WTC11 (cell line): ENCODE measurements at places on chromosomes 3 and 15. TPM values are rescaled to one million over a fixed set of nuclear protein-coding genes. Genes with fewer than 3 reads are reported as not detected.

DAZL gene
- 3.3 to 4.3 TPM (median 3.9 TPM) in 3 replicates for total RNA-seq

DNA sequence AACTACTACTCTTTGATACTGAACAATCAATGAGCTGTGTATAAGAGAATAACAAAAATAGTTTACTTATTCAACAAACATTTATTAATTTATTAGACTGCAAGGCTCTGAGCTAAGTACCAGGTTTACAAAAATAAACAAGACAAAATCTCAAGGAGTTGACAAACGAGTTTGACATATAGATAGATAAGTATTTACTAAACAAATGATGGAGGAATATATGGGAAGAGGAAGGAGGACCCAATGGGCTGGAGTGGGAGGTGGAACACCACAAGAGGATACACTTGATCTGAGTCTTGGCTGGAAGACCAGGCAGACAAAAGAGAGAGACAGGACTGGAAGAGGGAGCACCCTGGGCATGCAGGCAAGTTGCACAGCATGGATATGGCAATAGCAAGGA lies 47.5 kb upstream of the FSIP1 start:
- H3K4me1 ChIP-seq = peaks cover 50% of the 10 kb centered on the region
- H3K4me3 ChIP-seq = no peak overlapping the region
- DNase-seq = no peak
- H3K36me3 ChIP-seq = peaks cover 3% of the 10 kb centered on the region; the same call in 1 of the 2 replicates
- H3K27ac ChIP-seq = peak overlapping the region; percentile 12; the same call in 1 of the 2 replicates
- H3K27me3 ChIP-seq = no peaks in the 10 kb centered on the region

DNA sequence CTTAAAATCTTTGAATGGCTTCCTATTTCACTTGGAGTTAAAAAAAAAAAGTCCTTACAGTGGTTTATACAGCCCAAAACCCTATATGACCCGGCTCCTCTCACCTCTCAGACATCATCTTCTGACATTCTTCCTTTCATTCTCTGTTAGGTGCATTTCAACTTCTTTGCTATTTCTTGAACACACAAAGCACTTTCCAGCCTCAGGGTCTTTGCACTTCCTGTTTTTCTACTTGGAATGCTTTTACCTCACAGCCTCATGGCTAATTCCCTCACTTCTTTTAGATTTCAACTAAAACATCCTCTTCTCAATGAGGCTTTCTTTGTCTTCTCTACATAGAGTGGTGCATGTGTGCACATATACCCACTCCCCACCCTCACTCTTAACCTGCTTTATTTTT lies 91.0 kb upstream of the MB21D2 start:
- no peaks in the 10 kb centered on the region for H3K27me3 ChIP-seq
- H3K4me3 ChIP-seq = no peak overlapping the region
- H3K27ac ChIP-seq = no peak overlapping the region
- peaks cover 22% of the 10 kb centered on the region for H3K36me3 ChIP-seq
- H3K4me1 ChIP-seq = peaks cover 15% of the 10 kb centered on the region

GRCh38 chr3:26624209-26624765 lies 1.7 kb downstream of the LRRC3B start:
- H3K36me3 ChIP-seq = no peaks in the 10 kb centered on the region
- H3K4me3 ChIP-seq = peak overlapping the region; percentile 95
- H3K27ac ChIP-seq = no peak overlapping the region
- peaks cover 81% of the 10 kb centered on the region for H3K27me3 ChIP-seq
- peak; percentile 66 for DNase-seq

PRSS50 gene
- 0.70 to 1.4 TPM (median 1.2 TPM) in 3 replicates for total RNA-seq

DNA sequence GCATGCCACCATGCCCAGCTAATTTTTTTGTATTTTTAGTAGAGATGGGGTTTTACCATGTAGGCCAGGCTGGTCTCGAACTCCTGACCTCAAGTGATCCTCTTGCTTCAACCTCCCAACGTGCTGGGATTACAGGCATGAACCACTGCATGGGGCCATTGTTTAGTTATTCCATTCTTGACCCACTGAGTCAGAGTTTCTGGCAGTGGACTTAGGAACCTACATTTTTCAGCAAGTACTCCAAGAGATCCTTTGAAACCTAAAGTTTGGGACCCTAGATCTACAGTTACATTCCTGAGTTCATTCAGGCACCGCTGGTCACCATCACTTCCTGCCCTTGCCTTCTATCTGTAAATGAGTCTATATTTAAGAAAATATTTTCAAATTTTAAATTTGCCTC lies 1.4 kb upstream of the TNFSF10 start:
- H3K27ac ChIP-seq = no peak overlapping the region
- H3K4me1 ChIP-seq = peaks cover 13% of the 10 kb centered on the region
- H3K36me3 ChIP-seq = no peaks in the 10 kb centered on the region

DNA sequence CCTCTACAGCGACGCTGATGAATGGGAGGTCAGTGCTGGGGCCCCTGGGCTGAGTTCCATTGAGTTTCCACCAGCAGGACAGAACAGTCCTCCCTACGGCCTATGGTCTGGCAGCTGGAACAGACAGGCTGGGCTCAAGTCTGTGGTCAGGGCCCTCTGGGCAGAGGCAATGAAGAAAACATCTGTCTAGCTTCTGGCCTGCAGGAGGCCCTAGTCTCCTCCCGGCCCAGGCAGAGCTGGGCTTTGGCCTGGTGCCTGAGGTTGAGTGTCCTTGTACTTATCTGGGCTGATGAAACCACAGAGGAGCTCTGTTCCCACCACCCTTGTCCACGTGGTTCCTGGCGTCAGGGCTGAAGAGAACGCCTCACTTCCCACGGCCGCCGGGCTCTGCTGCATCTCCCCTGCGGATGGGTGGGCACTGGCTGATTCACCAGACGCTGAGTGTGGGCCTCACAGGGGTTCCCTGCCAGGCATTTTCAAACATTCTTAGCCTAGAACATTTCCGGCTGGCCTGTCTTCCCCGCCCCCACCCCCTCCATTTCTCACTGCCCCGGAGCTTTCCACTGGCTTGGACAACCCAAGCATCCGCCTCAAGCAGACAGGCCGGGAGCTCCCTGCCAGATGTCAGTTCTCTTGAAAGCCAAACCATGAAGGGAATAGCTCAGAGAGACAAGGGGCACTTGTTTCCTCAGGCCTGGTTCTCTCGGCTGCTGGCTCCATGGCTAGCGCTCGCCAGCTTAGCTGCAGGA lies 20.3 kb downstream of the PPCDC start:
- peaks cover 18% of the 10 kb centered on the region for H3K36me3 ChIP-seq
- no peak for DNase-seq
- H3K4me3 ChIP-seq = no peak overlapping the region
- H3K27me3 ChIP-seq = no peaks in the 10 kb centered on the region

GRCh38 chr15:74800559-74801094 lies 12.0 kb upstream of the LMAN1L start:
- H3K4me3 ChIP-seq = no peak overlapping the region
- no peaks in the 10 kb centered on the region for H3K27me3 ChIP-seq
- H3K36me3 ChIP-seq = peaks cover 7% of the 10 kb centered on the region; the same call in 1 of the 2 replicates
- H3K4me1 ChIP-seq = 0 out of 2 replicates have a peak, but pooled peaks cover 2% of the 10 kb centered on the region

ZDHHC23 gene
- total RNA-seq = 16.1 to 19.2 TPM (median 17.9 TPM) in 3 replicates

DNA sequence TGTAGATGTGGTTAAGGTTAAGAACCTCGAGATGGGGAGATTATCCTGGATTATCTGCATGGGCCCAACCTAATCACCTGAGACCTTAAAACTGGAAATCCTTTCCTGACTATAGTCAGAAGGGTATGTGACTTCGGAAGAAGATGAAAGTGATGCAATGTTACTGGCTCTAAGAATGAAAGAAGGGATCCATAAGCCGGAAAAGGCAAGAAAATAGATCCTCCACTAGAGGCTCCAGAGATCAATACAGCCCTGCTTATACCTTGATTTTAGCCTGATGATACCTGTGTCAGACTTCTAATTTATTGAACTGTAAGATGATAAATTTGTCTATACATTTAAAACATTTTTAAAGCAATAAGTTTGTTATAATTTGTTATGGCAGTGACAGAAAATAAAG lies 21.5 kb upstream of the GASK1A start:
- H3K27ac ChIP-seq = no peak overlapping the region
- H3K27me3 ChIP-seq = no peaks in the 10 kb centered on the region; the same call in 1 of the 2 replicates
- H3K4me1 ChIP-seq = no peaks in the 10 kb centered on the region
- no peak overlapping the region for H3K4me3 ChIP-seq
- no peak for DNase-seq

DNA sequence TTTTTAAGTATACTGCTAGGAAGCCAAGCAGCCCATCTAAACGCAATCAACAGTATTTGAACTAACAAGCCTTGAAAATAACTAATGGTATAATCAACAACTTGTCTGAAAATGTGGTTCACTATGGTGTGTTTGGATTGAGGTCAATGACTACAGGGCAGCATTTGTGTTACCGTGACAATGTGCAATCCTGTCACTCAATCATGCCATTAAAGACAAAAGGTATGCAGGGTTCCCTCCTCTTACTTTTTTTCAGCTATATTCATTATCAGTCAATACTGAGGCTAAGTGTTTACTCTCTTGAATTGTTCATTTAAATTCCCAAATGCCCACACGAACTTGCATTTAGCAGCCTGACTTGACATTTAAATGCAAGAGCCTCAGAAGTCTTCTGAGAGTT lies 1099.3 kb upstream of the EPHA6 start:
- peaks cover 26% of the 10 kb centered on the region for H3K4me1 ChIP-seq
- no peaks in the 10 kb centered on the region for H3K36me3 ChIP-seq
- no peak for DNase-seq

DNA sequence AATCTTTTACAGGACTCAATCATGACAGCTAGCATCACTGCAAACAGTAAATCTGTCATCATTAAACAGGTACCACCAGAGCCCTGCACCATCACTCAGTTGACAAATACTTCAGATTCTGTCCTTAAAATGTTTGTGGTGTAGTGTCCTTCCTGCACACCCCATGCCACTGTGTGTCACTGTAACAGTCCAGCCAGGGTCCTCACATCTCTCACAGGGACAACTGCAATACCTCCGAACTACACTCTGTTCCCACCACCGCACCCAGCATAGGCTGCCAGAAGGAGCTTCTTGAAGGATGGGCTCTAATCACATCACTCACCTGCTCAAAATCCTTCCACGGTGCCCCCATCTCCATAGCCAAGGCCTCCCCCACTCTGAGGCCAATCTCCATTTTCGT lies 90.2 kb upstream of the FGF12 start:
- no peak overlapping the region for H3K4me3 ChIP-seq
- peaks cover 68% of the 10 kb centered on the region for H3K4me1 ChIP-seq
- peak overlapping the region; percentile 8; the same call in 1 of the 2 replicates for H3K27ac ChIP-seq

SH3GL3 gene
- 7.8 to 9.2 TPM (median 8.0 TPM) in 3 replicates for total RNA-seq

- peak overlapping the region; percentile 74; the same call in 1 of the 2 replicates for H3K27ac ChIP-seq
- DNase-seq = peak; percentile 76
- peaks cover 31% of the 10 kb centered on the region for H3K36me3 ChIP-seq
- H3K27me3 ChIP-seq = no peaks in the 10 kb centered on the region
- H3K4me3 ChIP-seq = no peak overlapping the region
- H3K4me1 ChIP-seq = peaks cover 23% of the 10 kb centered on the region
Observed at GRCh38 chr15:101641129-101641764, 10.9 kb downstream of the TM2D3 start.

DNA sequence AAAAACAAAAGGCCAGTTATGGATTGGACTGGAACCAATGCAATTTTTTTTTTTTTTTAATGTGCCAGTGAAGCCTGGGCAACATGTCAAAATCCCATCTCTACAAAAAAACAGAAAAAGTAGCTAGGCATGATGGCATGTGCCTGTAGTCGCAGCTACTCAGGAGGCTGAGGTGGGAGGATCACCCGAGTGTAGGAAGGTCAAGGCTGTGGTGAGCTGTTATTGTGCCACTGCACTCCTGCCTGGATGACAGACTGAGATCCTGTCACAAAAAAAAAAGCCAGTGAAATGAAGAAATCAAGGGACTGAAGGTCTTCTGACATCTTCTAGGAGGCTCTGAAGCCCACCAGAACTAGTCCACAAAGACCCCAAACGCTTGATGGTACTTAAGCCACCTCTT lies 101.2 kb downstream of the IQSEC1 start:
- no peaks in the 10 kb centered on the region for H3K36me3 ChIP-seq
- peaks cover 19% of the 10 kb centered on the region for H3K27me3 ChIP-seq
- peaks cover 14% of the 10 kb centered on the region for H3K4me1 ChIP-seq
- no peak for DNase-seq
- no peak overlapping the region for H3K4me3 ChIP-seq

DNA sequence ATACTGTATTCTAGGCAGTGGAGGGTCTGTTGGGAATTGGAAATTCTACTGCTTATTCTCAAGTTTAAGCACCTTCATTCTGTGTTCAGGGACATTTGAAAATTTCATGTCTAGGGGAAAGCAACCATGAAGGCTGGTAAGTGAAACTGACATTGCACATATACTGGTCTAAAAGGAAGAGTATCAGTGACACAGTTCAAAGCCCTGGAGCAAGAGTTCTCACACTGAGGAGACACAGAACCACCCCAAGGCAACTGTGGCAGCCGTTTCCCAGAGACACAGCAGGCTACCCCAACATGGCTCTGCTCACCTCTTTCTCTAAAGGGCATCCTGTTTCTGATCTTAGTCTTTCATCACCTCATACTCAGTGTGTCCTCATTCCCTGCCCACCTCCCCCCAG lies 67.5 kb downstream of the KCNMB2 start:
- no peak overlapping the region for H3K4me3 ChIP-seq
- no peaks in the 10 kb centered on the region for H3K27me3 ChIP-seq
- no peak overlapping the region; the same call in 1 of the 2 replicates for H3K27ac ChIP-seq
- no peaks in the 10 kb centered on the region for H3K36me3 ChIP-seq
